ENCODE measurements at places on chromosomes 1 and 21. TPM values are rescaled to one million over a fixed set of nuclear protein-coding genes. Genes with fewer than 3 reads are reported as not detected.

GRCh38 chr1:27444632-27445031 lies 45.3 kb downstream of the WASF2 start:
- DNase-seq, result no peak

- peak; percentile 67 for DNase-seq
These were observed 72.3 kb upstream of the ARTN start for GRCh38 chr1:43861337-43861736.

DNA sequence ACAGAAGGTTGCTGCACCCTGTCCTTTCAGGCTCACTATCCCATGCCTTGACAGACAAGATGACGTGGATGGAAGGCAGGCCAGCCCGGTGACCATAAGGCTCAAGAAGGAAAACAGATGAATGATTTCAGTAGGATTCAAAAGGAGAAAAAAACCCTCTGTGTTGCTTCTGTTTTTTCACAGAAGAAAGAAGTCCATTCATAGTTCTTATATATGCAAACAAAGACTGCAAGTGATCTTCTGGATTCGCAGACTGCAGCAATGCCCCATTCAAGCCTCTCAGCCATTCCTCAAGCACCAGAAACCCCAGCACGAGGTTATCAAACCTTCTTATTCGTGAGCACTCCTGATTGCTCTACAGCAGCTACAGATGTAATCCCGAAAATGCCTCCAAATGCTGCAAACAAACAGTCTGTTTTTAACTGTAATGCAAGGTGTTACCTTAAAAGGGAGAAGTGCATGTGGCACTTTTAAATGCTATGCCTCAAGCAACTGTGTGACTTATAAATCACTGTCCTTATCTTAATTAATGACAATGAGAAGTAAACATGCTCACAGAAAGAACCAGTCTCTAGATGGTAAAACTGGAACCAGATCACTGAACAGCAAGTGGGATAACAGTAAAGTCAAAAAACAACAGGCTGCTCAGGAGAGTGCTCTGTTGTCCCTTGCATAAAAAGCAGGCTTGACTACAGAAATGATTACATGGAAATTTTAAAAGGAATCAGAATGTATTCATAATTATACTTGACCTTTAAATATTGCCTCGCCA lies 173.9 kb downstream of the HHIPL2 start:
- no peak for DNase-seq

The CGN gene
- 0.09 TPM for total RNA-seq

The SEC16B gene
- total RNA-seq, result 4.8 TPM

- peak; percentile 76 for DNase-seq
These were observed 194.3 kb upstream of the CAMK1G start for GRCh38 chr1:209389258-209389657.

GRCh38 chr1:160460683-160461287 lies 60.4 kb downstream of the VANGL2 start:
- DNase-seq, result no peak

GRCh38 chr1:211305044-211305443 lies 21.6 kb upstream of the TRAF5 start:
- DNase-seq, result peak; percentile 27

The NCMAP gene
- total RNA-seq, result not detected

GRCh38 chr1:68723791-68724190 lies 226.9 kb upstream of the DEPDC1 start:
- DNase-seq, result no peak

GRCh38 chr1:245264226-245264625 lies 109.4 kb downstream of the KIF26B start:
- DNase-seq, result no peak

DNA sequence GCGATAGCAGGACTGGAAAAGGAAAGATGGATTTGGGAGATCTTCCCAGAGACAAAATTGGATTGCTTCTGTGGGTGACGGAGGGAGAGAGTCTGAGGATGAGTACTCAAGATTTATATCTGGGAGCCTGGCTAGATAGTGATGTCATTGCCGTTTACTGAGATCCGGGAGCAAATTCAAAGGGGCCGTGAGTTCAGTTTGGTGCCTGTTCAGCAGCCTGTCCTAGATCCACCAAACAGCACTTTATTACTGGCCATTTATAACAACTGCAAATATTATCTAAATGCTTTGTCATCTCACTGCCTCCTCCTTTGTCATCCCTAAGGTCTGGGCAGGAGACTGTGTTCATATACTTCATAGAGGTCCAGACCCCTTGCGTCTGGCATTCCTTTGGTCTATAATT lies 29.2 kb downstream of the MAPKAPK2 start:
- no peak for DNase-seq

GRCh38 chr1:178397678-178398077 lies 99.1 kb downstream of the CLEC20A start:
- DNase-seq, result peak; percentile 19

The ACTL8 gene
- not detected for total RNA-seq

GRCh38 chr21:37339552-37339939 lies 27.0 kb upstream of the DYRK1A start:
- DNase-seq, result peak; percentile 62

DNA sequence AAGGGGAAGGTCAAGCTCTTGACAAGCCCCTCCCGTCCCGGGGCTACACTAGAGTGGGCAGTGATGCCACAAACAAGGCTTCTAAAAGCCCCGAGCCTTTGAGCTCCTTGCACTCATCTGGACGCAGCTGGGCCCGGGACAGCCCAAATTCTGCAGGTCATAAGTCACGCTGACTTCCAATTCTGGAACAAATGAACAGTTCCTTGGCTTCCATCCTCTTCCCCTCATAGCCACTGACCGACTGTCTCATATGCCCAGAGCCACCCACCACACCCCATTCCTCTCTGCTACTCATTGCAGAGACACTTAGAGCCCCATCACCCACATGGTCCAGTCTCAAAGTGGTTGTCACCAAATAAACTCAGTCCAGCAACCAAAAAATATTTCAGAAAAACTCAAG lies 32.8 kb upstream of the PRELP start:
- no peak for DNase-seq

- peak; percentile 65 for DNase-seq
These were observed 84.9 kb downstream of the SIM2 start for GRCh38 chr21:36783612-36784374.
